ENCODE measurements at places on chromosomes 2 and 18.

DNA sequence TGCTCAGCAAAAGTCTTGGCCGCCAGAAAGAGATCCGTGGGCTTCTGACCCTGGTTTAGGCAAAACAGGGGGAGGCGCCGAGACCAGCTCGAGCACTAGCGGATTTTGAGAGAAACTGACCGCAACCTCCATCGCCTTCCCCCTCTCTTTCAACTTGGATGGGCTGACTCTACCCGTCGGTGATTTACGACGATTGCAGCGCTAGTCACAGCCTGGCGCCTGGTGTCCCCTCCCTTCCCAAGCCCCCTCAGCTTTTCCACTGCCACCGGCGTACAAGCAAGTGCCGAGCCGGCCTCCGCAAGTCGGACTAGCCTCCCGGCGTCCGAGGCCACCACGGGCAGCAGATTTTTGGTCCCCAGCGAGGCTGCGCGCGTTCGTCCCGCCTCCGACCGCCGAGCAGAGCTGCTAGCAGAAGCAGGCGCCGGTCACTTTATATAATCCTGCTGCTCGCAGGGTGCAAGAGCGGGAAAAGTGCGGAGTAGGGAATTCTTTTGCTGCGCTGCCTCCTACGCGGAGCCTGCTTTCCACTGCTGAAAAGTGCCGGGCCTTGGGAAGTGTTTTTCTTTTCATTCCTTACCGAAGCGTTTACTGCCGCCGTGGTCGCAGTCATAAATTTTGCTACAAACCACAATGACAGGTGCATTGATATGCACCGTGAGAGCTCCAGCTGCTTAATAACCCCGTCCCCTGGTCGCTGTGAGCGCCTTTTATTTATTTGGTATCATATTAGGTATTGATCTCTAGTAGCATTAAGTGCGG lies 7.7 kb downstream of the HOXD3 start:
- no peak for DNase-seq

GRCh38 chr2:98757904-98758421 lies 27.0 kb upstream of the MGAT4A start:
- peak; percentile 51 for DNase-seq

DNA sequence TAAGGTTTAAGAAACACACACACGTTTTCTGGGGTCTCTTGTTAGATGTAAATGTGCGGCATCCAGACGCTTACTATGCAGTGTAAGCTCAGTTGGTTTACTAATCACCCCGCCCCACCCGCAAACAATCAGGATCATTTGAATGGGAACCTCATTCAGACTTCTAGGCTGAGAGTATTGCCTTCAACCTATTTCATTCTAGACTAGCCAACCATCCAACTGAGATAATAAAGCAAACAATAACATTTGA lies 1.3 kb upstream of the FIGN start:
- no peak for DNase-seq

DNA sequence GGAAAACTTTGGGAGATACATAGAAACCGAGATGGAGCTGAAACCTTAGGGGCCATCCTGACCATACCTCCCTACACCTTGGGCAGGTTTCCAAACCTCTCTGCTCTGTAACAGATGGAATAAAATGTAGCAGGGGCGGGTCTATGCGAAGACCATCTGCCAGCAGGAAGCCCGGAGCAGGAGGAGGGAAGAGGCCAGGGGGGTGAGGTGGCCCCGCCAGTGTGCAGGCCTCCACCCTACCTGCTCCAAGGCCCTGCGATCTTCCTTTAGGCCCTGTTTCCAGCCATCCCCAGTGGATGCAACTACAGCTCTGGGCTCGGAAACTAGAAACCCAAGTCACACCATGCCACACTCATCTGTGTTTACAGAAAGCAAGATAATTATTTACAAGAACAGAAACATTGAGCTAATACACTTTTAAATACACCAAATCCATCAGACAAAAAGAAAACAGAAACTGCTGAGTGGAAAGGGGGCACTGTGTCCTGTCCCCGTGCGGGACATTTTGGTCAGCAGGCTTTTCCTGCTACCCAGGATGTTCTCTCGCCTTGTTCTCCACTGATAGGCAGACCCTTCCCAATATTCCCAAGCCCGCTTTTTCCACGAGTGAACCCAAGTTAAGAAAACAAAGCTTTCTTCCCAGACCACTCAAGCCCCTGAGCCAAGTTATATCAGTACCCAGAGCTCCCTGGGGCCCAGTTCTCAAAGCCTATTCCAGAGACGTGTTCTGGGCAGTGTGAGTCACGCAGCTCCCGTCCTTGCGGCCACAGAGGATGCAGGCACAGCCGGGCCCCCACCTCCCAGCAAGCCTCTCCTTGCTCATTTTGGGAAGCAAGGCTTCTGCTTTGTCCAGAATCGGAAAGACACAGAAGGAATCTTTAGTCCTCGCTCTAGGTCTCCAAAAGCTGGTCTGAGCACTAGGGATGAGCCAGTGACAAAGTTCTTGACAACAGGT lies 17.3 kb downstream of the CIB4 start:
- DNase-seq = no peak

GRCh38 chr2:158729451-158729850 lies 65.7 kb upstream of the DAPL1 start:
- DNase-seq = no peak

DNA sequence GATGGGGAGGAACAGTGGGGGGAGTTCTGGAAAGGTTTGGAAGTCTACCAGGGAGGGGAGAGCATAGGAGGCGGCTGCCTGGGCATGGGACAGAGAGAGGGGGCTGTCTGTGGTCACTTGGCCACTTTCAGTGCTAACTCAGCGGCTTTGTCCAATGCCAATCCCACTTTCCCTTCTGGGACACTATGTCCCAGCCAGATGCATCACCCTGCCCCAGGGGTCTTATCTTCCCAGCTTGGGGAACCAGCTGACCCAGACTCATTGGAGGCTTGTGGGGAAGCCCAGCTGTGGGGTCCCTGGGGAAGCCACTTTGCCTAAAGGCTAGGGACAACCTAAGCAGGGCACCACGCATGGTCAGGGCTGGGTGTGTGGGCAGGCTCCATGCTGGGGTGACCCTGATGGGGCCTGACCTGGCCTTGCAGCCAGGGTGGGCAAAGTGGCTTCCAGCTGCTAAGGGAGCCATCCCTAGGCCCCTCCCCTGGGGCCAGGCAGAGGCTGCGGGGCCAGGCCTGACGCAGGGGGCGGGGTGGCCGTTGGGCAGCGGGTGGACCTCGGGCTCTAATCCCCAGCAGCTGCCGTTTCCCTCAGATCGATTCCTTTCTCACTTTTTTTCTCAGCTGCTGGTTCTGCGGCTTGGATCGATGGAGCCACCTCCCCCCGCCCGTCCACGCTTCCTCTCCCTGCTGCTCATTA lies 1.6 kb upstream of the ASIC4 start:
- no peak for DNase-seq

- no peak for DNase-seq
These were observed 71.9 kb downstream of the VWC2L start for GRCh38 chr2:214482728-214483127.
